ENCODE measurements at places on chromosomes 2 and 18.
A peak's percentile ranks its signal among the peaks of the same experiment; 100 is the strongest.

DNA sequence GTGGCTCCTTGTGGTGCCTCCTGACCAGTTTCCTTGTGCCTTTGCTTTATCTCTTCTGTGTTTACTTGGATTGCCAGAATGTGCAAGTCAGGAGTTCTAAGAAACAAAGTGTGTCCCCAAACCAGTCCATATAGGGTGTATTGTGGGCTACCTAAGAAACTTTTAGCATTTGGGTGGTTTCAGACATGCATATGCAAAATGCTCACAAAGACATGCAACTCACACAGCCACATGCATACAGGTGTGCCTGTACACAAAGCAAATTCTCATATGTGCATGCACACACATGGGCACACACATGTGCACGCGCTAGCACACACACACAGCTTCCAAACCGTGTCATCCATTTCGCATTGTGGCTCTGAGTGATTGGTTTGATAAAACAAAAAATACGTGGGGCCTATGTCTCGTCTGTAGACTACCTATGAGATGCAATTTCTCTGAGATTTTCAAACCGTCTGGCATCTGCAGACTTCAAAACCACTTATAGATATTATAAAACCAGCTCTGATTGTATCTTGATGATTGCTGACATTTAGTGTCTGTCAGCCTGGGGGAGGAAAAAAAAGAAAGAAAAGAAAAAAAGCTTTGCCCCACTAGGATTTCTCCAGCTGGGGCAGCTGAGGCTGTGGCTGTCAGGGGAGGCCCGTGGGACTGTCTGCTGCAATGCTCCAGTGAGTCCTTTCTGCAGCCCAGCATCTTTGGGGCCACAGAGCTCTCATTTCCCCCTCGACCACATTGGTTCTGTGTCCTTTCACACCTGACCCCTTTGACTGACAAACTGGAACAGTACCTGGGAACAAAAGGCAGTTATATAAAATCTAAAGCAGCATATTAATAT lies 556.1 kb downstream of the CMPK2 start:
- no peak for DNase-seq

GRCh38 chr2:14761118-14761517 lies 128.6 kb downstream of the LRATD1 start:
- no peak for DNase-seq

DNA sequence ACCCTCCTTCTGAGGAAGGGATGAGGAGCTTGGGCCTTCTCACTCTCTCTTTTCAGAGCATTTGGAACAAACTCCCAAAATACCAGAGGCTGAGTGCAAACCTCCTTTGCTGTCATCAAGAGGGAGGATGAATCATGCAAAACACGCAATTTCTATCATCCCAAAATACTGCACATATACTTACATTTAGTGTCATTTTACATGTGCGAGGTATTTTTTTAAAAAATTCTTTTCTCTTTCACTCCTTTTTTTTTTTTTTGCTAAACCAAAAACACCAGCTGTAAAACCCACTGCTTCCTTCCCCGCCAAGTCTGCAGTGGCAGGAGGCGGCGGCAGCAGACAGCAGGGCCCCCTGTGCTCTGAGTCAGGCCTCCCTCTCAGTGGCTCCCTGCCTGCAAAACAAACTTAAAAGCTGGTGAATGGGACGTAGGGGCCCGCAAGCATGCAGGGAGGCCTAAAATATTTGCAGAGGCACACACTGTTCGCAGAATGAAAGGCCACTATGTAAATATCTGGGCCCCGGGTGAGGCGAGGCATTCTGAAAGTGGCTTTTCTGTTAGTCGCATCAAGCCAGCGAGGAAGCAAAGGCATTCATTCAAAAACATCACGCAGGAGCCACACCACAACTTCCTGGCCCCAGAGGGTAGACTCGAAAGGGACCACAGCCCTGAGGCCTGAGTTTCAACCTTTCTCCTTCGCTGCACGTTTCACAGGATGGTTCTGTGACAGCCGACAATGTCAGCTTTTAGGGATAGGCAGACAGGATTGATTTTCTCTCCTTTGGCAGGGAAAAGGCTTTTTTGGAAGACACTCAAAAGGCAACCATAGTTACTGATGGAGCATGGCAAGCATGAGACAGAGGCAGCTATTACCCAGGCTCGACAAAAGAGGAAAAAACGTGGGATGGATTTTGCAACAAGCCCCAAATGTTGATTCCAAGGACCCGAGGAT lies 73.4 kb downstream of the ACTR2 start:
- peak; percentile 80 for DNase-seq

GRCh38 chr2:218019411-218020060 lies 16.7 kb upstream of the TNS1 start:
- no peak for DNase-seq

DNA sequence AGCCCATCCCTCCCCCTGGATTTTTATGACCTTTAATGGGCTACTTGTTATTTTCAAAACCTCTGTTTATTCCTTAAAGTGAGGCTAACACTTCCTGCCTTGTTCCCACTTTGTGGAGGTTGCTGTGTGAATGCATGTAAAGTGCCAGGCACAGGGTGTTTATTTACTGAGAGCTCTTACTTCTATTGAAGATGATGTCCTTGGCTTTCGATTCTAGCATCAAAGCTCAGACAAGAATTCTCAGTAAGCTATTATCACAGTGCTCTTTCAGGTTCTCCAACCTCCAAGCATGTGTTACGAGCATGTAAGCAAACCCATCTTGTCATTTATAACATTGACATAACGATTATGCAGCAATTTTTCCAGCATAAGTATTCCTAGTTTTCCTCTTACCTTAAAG lies 44.2 kb downstream of the DPYSL5 start:
- no peak for DNase-seq

DNA sequence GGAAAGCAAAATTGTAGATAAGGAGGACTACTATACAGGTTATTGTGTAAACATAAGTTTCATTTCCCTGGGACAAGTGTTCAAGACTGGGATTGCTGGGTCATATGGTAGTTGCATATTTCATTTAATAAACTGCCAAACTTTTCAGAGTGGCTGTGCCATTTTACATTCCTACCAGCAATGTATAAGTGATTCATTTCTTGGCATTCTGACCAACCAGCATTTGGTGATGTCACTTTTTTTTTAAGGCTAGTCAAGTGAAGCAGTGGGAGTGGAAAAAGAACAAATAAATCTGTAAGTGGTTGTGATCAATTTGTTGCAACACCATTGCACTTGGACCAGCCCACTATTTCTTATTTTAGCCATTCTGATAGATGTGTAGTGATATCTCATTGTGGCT lies 5.2 kb upstream of the CHCHD5 start:
- DNase-seq, result peak; percentile 71
